Stimulated activated CD8-positive, alpha-beta memory T cell treated with anti-CD3 and anti-CD28 coated beads, Interleukin-7, amount 100 ng/mL, for 1 hour (primary cell): ENCODE measurements at places on chromosomes 3 and 15.

GRCh38 chr3:12903000-12903800 lies 61.8 kb upstream of the RPL32 start:
- no peak for DNase-seq

- DNase-seq, result no peak
Measured at GRCh38 chr3:61889259-61889658, 327.9 kb downstream of the PTPRG start.

GRCh38 chr15:42131006-42131405 lies 25.4 kb downstream of the PLA2G4F start:
- DNase-seq, result no peak

- no peak for DNase-seq
Measured at GRCh38 chr15:68407886-68408881, 23.8 kb downstream of the ITGA11 start.

DNA sequence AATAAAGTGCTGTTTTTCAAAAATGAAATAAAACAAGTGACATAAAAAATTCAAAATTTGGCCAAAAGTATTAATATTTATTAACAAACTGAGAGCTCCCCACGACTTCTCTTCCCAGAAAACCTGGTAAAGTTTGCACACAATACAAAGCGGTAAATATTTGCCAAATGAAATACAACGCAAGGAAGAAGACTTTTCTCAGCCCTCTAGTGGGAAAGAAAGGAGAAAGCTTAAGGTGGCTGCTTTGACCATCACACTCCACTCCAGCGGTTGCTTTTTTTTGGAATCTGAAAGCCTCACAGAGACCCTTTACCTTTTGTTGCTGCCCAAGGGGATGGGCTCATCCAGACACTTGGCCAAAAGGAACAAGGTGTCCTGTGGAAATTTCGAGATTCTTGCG lies 1.1 kb upstream of the GK5 start:
- no peak for DNase-seq

DNA sequence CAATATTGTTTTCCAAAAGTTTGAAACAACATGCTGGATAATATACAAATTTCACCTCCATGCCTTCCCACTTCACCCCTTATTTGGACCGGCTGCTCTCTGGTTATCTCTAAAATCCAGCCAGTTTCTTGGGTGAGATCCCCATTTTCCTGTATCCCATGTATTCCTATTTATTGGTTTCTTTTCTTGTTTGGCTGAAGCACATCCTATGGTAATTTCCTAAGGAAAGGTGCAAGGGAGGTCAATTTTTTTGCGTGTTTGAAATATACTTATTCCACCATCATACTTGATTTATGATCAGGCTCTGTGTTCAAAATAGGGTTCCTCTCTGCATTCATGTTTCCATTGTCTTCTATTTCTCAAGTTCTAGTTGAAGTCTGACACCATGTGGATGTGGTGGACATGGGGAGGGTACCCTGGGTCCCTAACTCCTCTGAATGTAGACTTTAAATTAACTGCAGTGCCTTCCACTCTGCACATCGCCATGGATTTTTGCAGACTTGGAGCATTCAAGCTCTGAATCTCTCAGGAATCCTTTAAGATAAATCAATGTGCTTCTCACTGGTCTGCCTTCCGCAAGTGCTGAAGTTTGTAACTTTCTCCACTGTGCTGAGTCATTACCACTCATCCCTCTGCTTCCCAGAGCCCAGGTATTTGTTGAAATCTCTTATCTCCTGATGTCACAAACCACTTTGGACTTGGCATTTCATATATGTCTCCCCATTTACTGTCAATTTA lies 52.1 kb upstream of the TLE3 start:
- DNase-seq, result no peak

DNA sequence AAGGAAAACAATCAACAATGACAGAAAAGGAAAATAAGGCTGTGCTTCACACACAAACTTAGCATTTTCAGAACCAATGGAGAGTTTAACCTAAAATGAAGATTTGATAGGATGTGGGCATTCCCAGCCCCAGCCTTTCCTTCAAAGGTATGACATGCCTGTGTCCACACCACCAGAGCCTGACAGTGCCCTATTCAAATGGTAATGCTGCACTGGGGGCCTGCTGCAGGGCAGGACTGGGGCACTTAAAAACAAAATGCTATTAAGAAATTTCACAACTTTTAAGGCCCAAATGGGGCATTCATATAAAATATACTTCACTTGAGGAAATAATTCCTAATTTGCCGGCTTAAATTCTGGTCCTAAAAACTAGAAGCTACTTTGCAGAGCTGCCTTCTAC lies 30.9 kb upstream of the TKT start:
- no peak for DNase-seq

- DNase-seq, result no peak
Measured at GRCh38 chr3:66603151-66603611, 102.4 kb upstream of the LRIG1 start.

GRCh38 chr15:38577424-38577987 lies 12.9 kb upstream of the RASGRP1 start:
- DNase-seq, result no peak

- DNase-seq, result peak; percentile 30
Measured at GRCh38 chr15:58957101-58957973, 23.9 kb upstream of the SLTM start.

DNA sequence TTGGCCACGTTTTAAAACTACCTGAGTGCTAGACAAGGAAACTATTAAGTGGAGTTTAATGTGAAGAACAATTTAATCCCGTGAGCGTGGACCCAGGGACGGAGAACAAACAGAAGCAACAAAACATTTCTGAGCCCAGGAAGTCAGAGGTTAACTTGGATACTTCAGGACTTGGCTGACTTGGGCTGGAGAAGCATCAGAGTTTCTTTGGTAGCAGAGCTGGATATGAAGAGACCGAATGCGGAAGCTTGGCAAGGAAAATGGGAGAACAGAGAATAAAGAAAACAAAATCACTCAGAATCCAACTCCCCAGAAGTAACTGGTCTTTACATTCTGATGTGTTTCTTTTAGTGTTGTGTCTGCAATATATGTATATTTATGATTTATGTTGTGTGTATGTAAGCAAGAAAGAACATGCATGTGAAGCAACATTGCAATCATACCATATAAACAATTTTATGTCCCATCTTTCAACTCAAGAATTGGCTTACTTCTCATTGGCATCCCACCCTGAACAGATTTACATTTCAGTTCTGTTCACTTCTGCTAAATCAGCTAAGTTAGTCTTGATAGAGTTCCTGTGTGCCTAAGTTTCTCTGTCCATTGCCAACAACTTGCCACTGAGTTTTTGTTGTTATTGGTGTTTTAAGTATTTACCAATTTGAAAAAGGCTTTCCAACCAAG lies 17.2 kb upstream of the PLOD2 start:
- no peak for DNase-seq

DNA sequence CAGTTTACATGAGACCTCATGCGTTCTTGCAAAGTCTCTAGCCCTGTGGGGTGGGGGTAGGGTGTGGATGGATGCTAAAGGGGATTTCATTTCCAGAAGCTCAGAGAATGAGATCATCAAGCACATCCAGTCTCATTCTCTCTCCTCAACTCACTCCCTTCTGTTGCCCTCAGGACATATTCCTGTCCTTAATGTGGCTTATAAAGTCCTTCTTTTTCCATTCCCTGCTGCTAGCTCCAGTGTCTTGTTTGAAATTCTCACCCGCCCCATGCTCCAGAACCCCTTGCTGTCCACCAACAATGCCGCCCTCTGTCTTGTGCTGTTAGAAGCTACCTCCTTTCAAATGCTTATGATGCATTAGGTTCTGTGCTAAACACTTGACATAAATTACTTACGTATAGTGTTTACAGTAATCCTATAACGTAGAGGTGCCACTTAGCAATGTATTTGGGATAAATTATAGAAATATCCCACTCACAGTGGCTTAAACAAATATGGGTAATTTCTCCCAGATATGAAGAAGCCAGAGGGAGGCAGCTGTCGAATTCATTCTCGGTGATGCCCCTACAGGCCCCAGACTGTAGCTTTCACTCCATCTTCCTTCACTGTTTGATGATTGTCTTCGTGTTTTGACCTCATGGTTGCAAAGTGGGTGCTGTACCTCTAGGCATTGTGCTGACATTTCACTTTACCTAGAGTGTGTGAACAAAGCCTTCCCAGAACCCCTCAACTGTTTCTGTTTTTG lies 273.1 kb upstream of the TBL1XR1 start:
- no peak for DNase-seq

DNA sequence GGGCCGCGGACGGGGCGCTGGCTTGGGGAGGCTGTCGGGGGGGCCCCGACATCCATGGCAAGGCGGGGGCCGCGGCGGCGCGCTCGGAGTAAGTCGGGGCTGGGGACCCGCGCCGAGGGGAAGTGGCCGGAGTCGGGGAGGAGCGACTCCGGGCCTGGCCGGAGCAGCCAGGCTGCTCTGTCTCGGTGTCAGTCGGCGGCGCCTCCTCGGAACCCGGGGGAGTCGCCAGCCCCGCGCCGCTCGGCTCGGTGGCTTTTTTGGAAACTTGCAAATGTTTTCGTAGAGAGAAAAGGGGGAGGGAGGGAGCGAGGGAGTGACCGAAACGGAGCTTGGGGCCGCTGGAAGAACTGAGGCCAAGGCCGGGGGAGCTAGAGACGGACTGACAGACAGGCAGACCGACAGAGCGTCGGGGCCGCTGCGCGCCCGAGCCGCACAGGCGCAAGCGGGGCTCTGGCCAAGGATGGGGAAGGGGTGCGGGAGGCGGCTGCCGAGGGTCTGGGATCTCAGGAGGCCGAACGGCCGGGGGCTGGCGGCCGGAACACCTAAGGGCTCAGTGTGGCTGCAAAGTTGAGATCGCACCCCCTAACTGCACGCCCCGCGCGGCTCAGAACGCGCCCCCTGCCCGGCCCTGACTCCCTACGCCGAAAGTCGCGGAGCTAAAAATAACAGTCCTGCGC lies 5.0 kb downstream of the PTH1R start:
- DNase-seq, result no peak

GRCh38 chr3:106529738-106530137 lies 660.9 kb upstream of the CBLB start:
- DNase-seq, result no peak

GRCh38 chr3:72229952-72230351 lies 445.0 kb upstream of the PROK2 start:
- no peak for DNase-seq

DNA sequence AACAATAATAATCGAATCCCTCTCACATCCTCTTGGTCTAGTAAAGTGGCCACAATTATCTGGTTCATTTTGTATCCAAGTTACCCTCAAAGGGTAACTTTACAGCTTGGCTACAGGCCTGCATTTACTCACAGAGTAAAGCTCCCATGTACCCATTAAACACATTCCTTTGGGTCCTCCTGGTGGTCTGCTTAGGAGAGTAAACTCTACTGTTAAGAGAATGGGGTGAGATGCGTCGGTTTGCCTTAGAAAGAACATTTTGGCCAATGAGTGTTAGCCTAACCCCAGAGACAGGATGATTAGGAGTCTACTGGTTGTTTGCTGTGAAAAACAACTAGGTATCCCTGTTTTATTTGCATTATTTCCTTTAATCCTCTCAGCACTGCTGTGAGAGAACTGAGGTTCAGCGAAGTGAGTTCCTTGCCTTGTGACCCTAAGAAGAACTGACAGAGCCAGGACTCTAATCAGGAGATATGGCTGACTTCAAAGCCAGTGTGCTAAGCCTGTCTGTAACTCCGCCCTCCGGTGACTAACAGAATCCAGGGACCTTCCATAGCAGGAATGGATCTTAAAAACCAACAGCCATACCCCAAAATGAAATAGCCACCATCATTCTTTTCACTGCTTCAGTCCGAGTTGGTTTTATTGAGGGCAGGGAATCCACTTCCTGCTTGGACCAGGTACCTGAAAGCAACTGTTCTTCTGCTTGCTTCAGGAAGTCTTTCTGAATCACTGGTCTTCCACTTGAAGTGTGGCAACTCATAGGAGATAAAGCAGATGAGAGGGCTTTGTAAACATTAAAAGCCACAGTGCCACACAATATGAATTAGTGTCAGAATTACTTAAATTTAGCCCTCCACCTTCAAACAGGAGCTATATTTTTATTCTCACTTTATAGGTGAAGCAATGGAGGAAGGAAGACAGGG lies 317.3 kb upstream of the WNT5A start:
- no peak for DNase-seq

DNA sequence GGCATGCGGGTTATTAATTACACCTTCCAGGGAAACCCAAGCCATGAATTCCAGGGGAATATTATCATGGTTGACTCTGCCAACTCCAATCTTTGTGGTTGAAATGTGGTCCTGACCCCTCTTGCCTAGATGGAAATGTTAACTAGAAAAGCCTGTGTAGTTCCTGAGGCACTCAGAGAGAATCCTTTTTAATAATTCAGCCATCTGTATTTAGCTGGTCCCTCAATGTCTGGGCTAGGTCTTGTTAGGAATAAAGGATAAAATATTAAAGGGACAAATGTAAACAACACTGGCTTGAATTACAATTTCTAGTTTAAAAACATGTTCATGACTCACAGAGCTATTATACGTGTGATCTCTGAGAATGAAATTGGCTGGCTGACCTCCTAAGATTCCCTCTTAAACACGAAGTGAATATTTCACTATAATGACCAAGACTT lies 435.2 kb upstream of the SUCLG2 start:
- no peak for DNase-seq

DNA sequence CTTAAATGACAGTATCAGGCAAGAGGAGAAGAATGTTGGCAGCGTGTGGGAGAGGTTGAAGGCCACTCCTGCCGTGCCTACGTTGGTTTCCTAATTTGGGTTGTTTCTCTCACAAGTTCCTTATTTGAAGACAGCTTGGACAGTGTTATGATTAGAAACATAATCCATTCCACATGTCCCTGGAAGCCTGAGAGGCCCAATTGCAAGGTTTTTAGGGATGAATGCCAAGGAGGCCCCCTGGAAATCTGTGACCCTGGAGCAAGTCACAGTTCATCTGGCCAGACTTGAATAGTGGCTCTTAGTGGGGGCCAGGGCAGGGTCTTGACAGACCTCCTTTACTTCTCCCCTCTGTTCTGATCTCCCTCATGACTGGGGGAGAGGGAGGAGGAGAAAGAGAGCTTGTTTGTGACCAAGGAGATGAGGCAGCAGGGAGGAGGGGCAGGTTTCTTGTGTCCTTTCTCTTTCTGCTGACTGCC lies 584.4 kb upstream of the TBL1XR1 start:
- no peak for DNase-seq

DNA sequence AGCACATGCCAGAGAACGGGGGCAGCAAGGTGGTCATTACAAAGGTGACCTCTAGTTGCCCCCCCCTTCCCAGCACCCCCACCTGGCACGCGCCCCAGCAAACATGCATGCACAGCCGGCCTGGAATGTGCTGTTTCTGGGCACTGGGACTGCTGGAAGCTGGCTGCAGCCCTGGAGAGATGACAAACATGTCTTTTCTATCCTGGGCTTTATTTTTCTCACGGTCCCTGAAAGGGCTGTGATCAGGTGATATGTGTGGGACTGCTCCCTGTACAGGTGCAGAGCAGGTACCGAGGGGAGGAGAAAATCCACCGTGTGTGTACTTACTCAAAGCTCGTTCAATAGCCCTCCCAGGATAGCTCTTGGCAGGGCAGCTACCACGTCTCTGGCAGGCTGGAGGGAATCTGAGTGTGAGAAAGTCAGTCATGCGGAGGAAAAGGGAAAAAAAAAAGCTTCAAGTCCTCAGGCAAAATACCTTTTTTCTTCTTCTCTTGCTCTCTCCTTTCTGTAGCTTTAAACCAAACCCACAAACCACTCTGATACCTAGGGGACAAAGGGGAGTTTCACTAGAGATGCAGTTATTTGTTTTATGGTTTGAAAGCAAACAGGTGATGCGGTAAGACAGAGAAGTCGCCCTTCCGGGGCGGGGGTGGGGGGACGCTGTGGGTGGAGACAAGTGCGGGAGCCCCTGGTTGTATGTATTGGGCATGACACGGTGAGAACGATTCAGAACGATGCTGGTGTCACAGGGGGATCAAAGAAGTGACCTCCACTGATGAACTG lies 5.0 kb upstream of the HES1 start:
- DNase-seq, result no peak

- DNase-seq, result no peak
Measured at GRCh38 chr15:36579792-36580431, 486 bp downstream of the CDIN1 start.
